DMS79 treated with DMSO at 0.1 percent for 48 hours (cell line): ENCODE measurements at places on chromosomes 5 and 9.

DNA sequence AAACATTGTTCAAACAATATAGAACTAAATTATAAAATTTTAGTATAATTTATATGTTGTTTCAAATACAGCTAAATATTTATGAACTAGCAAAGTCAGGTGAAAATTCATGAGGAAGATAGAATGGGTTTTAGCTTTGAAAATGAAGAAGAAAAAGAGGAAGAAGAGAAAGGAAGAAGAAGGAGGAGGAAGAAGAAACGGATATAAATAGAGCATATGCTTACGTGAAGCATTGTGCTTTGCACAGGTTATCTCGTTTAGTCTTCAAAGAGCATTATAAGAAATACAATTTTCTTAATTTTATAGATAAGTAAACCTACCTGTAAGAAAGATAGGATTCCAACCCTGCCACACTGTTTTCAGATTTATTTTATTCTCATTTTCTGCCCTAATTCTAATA is 620.6 kb upstream of the DAB2 start:
- no peak for DNase-seq

GRCh38 chr5:58548068-58548467 is 34.8 kb upstream of the RAB3C start:
- DNase-seq: no peak

GRCh38 chr9:6575324-6576034 is 70.0 kb downstream of the GLDC start:
- DNase-seq: no peak

DNA sequence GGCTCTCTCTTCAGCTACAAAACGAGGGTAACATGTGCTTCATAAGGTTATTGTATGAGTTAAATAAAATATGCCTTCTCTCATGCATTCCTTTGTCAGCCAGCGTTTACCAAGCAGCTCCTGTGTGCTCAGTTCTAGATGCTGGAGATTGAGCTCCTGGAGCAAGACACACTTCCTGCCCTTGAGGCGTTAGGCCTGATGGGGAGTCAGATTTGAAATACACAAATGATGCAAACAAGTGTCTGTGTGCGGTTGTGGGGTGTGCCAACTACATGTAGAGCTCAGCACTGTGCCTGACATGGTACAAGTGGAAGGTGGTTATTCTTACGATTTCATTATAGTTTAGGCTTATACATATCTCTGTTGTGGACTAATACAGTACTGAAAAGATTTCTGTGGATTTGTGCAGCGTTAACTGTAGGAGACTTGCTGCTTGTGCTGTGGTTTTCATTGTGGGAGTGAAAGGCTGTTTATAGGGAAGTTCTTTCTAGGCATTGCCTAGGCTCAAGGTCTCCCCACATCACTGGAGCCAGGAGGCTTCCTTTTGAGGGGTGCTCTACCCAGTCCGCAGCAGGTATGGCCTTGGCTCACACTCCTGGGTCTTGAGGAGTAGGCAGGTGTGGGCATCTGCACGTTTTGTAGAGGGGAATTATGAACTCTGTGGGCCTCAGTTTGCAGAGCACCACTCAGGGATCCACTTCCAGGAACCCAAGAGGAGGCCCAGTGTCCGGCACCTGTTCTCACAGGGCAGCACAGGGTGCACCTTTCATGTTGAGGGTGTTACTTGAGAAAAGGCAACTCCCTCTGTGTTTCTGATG is 39.8 kb upstream of the ANGPTL2 start:
- DNase-seq: no peak

DNA sequence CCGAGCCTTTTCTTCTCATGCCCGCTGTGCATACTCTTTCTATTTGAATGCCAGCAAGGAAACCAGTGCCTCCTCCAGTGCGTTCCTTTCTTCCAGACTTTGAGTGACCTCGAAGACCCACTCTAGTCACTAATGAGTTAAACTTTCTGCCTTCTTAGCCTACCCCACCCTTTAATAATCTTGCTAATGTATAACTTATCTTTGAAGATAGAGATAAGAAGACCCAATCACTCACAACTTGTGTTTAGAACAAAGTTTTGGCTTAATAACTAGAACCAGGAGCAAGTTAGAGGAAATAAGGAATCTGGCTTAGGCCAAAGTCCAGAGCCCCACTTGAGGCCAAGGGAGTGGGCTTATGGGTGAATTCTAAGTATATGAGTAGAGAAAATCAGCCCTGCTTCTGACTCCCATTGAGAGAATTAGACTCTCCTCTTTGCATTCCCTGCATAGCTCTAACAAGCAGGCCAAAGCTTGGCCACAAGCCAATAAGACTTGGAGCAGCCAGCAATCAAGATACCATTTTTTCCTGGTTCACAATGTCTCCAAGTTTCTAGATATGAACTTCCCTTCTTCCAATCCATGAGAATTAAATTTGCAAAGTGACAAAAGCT is 181.5 kb upstream of the PIK3R1 start:
- no peak for DNase-seq

- no peak for DNase-seq
These were observed 79.1 kb upstream of the GPR151 start for GRCh38 chr5:146595088-146595487.

GRCh38 chr9:10248890-10249289 is 363.9 kb downstream of the PTPRD start:
- DNase-seq: no peak

DNA sequence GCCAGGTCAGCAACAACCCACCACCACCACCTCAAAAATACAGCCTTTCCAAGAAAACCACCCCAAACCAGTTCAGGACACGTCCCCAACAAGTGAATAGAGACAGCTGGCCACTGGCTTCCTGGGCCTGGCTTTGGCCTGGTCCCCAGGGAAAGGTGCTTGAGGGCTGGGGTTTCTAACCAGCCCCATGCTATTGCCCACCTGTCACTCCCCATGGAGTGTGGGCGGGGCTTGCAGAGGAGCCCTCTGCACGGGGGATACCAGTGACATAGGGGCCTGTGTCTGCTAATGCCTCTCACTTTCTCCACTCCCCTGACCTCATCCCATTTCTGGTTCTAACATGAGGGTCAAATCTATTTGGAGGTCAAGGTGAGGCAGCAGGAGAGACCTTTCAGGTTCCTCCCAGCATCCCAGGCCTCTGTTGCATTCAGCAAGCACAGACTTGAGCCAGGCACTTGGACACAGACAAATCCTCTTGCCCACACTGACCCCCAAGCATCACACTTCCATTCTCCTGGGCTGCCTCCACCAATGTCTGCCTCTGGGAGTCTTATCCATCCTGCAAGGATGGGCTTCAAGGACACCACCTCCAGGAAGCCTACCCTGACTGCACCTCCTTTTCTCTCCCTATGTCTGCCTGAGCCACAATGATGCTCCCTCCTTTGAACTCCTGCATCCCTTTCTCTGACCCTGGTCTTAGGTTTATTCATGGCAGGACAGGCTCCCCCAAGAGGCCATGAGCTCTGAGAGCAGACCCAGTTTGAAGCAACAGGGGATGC is 16.1 kb upstream of the TTLL11 start:
- no peak for DNase-seq

- DNase-seq: peak; percentile 32
These were observed 1.6 kb downstream of the ANXA6 start for GRCh38 chr5:151155775-151156506.

GRCh38 chr5:151259931-151260330 is 6.9 kb downstream of the GM2A start:
- no peak for DNase-seq

GRCh38 chr9:111098093-111098492 is 59.8 kb upstream of the LPAR1 start:
- DNase-seq: no peak

DNA sequence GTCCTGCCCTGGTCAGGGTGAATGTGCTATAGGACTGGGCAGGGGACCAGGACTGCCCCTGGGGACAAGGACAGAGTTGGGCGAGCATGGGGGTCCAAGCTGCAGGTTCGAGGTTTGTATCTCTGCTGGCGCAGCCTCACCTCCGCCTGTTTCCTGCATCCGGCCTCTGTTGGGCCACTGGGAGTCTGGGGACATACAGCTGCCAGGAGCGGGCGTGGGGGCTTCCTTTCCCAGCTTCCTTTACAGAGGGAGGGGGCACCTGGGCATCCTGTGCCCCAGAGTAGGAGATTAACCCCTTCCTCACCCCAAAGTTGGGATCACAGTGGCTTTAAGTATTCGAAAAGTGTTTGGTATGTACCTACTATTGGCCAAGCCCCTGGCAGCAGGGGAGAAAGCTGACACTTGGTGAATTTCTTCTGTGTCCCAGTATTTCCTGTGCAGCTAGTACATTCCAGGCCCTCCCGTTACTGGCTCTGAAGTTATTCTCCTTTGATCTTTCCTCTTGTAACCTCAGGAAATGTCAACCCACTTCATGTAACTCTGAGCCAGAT is 19.0 kb downstream of the OLFML2A start:
- DNase-seq: no peak

- no peak for DNase-seq
These were observed 306.7 kb upstream of the CDH18 start for GRCh38 chr5:20294696-20295095.

DNA sequence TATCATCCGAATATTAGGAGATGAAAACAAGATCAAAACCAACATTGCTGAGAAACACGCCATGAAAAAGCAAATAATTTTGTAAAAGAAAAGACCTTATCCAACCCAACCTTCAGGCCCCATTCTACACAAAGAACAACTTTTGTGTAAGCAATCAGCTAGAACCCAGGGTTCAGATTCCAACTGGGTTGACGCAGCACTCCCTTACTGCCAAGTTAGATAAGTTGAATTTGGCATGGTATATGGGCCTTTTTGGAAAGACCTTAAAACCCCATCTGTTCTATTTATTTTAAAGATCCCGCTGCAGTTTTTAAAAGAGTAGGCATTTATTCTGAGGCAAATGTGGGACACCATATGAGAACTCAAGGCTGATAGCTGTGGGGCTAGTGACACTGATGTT is 2033.8 kb upstream of the WWC1 start:
- no peak for DNase-seq

DNA sequence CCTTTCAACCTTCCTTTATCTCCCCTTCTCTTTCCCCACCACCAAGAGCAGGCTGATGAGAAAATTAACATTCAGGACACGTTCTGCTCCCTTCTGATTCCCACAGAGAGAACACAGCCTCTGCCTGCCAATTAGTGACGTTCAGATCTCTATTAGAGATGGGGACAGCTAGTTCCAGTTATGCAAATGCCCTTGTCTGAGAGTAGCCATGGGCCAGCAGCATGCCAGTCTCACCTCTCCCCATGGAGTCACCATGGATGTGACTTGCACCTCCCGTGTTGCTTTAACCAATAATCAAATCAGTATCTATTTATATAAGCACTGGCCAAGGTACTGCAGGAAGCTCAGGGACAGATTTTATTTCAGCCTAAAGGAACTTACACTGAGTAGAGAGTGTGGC is 61.3 kb downstream of the KCNIP1 start:
- DNase-seq: no peak

DNA sequence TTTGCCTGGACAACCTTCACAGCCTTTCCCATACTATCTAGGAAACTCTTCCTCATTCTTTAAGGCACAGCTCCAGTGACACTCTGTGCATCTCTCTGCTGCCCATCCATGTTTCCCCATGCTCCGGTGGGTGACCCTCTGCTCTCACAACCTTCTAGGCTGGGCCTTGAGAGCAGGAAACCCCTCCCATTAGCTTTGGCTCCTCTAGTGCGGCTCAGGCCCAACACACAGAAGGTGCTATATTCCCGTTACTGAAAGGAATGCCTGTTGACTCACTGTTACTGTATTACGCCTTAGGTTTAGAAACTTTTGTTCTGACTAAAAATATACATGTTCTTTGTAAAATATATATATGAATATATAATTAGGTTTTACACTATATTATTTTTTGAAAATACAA is 8.1 kb upstream of the CCL28 start:
- DNase-seq: no peak

- no peak for DNase-seq
These were observed 247.6 kb upstream of the IRX4 start for GRCh38 chr5:2130361-2130760.

- DNase-seq: no peak
These were observed 52.8 kb upstream of the TUT7 start for GRCh38 chr9:86407022-86407421.

DNA sequence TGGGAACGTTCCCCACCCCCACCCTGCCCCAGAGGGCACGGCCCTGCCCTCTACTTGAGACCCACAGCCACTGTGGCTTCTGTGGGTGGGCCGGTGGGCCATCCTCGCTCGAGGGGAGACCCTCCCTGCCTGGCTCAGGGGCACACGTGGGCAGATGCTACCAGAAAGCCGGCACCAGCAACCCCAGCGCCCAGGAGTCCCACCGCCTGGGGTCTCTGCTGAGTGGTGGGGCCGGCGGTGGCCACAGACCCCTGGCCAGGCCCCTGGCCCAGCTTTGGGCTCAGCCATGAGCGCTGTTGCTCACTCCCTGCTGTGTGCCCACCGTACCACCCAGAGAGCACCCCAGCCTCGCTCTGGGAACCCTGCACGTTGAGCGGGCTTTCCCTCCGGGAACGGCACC is 16.5 kb upstream of the NRARP start:
- no peak for DNase-seq

GRCh38 chr5:177183142-177183541 is 49.6 kb downstream of the NSD1 start:
- no peak for DNase-seq

- no peak for DNase-seq
These were observed 796 bp upstream of the TPRN start for GRCh38 chr9:137201205-137201868.

DNA sequence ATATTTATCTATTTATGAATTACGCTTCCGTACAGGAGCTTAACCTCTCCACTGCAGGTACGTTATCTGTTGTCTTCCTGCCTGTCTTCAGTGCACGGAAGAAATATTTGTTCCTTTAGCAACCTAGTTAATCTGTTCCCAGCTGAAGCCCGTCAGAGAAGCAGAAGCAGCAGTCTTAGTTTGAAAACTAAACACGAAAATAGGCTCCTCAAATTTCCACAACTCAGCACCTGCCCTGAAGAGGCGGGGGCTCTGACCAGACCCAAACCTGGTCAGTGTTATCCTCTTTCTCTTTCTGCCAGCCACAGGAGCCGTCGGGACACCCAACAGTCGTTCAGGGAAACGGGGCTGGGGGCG is 462 bp downstream of the NUDCD2 start:
- DNase-seq: peak; percentile 33

- no peak for DNase-seq
These were observed 641.5 kb upstream of the CDH10 start for GRCh38 chr5:25286319-25286718.

GRCh38 chr5:150613991-150614660 is 26.3 kb upstream of the SYNPO start:
- DNase-seq: no peak

DNA sequence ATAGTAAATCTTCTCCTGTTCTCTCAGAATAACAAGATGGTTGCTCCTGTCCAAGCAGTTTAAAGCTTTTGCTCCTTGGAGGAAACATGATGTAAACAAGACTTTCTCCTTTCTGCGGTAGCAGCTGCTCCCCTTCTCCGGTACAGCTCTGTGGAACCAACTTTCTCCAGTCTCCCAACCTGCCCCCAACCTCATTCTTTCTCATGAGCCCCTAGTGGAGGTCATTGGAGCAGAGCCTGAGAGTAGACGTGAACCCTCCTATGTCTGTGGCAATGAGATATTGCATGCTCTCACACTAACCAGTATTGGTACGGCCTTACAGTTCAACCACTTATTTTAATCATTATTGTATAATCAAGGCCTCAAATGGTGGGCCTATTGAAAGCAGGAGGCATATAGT is 483.8 kb upstream of the CDH10 start:
- DNase-seq: no peak
